ENCODE measurements at places on chromosomes 5 and 9.

GRCh38 chr5:138663009-138663408 lies 87.8 kb upstream of the HSPA9 start:
- DNase-seq = no peak

DNA sequence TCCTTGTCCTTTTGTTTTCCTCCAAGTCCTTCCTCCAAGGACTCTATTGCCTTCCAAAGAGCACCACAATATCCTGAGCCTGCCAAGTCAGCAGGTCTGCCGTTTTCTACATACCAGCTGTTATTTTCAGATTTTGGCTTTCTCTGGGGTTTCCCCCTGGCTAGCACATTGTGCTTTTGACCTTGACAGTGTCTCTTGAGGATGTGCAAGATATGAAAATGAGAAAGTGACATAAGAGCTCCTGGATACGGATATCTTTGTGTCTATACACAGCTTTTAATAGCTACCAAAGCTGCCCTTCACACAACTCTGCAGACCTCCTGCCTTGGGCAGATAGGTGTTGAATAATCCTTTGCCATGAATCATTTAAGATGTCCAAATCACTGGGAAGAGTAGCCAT lies 67.0 kb downstream of the HAPLN1 start:
- DNase-seq = no peak

GRCh38 chr5:169667896-169668674 lies 31.0 kb downstream of the DOCK2 start:
- peak; percentile 17 for DNase-seq

DNA sequence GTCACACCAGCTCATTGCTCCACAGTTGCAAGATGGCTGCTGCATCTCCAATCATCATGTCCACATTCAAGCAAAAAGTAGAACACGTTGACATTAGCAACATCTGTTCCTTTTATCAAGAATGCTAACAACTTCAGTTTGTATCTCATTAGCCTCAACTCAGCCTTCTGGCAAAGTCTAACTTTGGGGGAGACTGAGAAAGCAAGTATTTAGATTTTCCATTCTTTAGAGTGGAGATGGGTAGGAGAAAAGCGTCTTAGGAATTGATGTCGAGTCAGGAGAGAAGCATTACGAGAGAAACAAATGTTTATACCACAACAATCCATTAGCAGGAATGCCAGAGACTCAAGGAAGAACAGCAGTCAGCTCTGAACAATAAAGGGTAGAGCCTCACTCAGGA lies 446.3 kb downstream of the ENC1 start:
- no peak for DNase-seq

DNA sequence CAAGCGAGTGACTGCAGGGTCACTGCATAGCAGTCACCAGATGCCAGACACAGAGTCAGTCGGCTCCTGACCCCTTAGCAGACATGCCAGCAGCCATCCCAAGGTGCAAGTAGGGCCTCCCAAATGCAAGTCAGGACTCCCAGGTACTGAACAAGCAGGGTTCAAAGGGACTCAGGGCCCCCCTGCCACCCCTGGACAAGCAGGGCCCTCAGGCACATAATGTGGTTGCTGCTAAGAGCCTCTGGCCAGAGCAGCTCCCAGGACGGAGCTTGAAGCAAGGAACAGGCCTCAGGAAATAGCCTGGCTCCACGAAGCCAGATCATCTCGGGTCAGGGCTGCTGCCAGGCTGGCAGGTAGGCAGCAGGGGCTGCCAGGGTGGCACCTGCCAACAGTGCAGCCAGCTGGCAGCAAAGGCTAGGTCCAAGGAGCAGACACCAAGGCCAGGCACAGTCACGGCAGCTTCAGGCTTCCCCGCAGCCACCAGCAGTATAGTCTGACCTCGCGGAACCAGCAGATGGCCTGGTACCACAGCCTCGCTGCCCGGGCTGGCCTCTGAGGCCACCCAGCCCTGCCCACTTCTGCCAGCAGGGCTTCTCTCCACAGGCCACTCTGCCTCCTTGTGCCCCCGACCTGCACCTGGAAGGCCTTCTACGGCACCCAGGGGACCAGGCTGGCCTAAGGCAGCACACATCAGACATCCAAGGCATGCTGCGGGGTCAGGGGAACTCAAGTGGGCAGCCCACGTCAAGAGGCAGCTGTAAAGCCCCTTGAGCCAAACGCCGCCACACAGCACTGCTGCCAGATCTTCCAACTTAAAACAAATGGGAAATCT lies 7.4 kb downstream of the EEIG1 start:
- DNase-seq = no peak

DNA sequence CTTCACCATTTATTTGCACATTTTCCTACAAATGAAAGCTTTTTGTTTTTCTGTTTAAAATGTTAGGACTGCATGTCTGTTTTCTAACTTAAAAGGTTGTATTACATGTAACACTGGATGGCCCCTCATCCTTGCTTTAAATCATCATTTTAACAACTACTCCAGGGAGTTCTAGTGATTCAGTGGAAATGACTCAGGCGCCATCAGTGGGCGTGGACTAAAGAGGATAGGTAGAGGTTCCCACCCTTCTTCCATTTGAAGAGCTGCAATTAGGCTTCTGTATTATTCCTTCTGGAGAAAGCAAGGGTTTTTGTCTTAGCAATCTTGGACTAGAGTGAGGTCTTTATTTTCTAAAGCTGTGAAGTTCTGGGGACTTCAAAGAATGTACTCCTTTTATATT lies 213.7 kb downstream of the TMEM38B start:
- no peak for DNase-seq

DNA sequence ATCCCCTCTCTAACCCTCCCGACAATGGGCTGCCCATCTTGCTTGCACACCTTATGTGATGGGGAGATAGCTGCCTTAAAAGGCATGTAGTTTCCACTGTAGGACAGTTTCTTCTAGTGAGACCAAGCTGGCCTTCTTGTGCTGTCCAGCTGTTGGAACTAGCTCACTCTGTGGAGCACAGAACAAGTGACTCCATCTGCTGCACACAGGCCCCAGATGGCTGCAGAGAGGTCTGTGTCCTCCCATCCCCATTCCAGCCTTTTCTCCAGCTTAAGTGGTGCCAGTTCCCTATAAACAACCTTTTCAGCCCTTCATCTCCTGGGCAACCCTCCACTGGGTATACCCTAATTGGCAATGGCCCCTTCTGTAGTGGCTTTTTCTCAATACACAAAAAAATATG lies 18.7 kb upstream of the PSD2 start:
- DNase-seq = no peak

- DNase-seq = no peak
Measured at GRCh38 chr9:14831661-14832060, 78.6 kb downstream of the FREM1 start.

Measured in HTR-8/SVneo (cell line).